ENCODE measurements at places on chromosomes 12 and 14.

GRCh38 chr14:89382901-89383845 is 33.9 kb downstream of the FOXN3 start:
- DNase-seq: no peak

DNA sequence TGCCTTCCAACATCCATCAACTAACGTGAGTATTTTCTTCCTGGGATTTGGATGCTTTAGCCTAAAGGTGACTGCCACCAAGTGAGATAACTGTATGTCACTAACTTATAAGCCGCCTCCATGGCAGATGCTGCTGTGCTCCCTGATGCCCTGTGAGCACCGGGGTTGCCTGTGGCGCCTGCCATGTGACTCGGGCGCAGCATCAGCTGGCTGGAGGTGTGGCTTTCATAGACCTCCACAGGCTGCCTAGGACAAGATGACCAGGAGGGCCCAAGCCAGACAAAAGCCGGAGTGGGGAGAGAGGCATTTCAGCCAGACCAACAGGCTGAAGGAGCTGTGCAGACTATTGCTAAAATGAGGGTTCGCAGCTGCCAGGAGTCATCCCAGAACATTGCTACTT is 55.7 kb downstream of the ANAPC7 start:
- DNase-seq: no peak

DNA sequence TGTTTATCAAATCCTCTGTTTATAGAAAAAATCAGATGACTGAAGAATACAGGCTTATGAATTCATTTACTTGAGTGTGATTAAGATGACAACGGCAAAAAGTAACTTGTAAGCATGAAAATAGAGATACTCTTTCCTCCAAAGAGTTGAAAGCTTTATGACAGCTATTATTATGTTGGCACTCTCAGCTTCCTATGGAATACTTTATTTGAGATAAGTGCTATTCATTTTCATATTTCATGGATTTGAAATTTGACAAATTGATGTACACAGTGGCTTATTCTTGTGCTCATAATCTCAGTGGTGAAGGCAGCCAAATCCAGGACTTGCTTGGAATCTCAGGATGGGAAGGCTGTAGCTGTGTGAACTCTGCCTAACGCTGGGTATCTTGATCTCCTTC is 991.6 kb downstream of the GALC start:
- DNase-seq: no peak

GRCh38 chr14:55450987-55451386 is 10.6 kb upstream of the TBPL2 start:
- no peak for DNase-seq

GRCh38 chr12:96143827-96144565 is 50.2 kb upstream of the ELK3 start:
- peak; percentile 87 for DNase-seq

GRCh38 chr14:93099196-93099595 is 16.5 kb downstream of the ITPK1 start:
- no peak for DNase-seq

- DNase-seq: peak; percentile 49
Observed at GRCh38 chr14:73295198-73295796, 58.0 kb downstream of the PAPLN start.

- no peak for DNase-seq
Observed at GRCh38 chr14:63642656-63643382, 1.1 kb upstream of the WDR89 start.

GRCh38 chr14:101222362-101223070 is 319.0 kb upstream of the RTL1 start:
- DNase-seq: no peak

GRCh38 chr14:54173802-54174201 is 217.2 kb upstream of the BMP4 start:
- no peak for DNase-seq

DNA sequence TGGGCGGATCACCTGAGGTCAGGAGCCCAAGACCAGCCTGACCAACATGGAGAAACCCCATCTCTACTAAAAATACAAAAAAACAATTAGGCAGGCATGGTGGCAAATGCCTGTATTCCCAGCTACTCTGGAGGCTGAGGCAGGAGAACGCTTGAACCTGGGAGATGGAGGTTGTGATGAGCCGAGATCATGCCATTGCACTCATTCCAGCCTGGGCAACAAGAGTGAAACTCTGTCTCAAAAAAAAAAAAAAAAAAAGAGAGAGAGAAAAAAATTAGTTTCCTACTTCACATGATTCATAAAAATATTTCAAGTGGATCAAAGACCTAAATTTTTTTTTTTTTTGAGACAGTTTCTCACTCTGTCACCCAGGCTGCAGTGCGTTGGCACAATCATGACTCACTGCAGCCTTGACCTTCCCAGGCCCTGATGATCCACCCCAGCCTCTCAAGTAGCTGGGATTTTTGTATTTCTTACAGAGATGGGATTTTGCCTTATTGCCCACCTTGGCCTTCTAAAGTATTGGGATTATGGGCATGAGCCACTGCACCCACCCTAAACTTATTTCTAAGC is 24.9 kb downstream of the FCF1 start:
- DNase-seq: no peak

DNA sequence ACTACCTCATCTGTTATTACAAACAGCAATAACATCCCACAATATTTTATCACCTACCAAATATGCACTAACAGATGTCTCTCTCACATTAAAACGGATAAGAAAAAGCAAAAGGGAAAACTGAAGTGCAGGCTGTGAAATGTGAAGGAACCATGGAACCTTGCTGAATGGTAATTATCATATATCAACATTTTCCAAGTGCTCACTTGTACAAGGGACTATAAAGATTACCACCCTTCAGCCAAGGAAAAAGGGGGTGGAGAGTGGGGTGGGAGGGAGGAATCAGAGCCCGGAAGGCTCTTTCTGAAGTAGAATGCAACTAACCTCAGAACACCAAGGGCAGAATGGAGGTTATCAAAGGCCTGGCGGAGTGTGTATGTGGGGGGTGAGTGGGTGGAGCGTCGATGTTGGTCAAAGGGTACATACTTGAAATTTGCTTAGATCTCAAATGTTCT is 1.2 kb downstream of the SNX6 start:
- DNase-seq: no peak

DNA sequence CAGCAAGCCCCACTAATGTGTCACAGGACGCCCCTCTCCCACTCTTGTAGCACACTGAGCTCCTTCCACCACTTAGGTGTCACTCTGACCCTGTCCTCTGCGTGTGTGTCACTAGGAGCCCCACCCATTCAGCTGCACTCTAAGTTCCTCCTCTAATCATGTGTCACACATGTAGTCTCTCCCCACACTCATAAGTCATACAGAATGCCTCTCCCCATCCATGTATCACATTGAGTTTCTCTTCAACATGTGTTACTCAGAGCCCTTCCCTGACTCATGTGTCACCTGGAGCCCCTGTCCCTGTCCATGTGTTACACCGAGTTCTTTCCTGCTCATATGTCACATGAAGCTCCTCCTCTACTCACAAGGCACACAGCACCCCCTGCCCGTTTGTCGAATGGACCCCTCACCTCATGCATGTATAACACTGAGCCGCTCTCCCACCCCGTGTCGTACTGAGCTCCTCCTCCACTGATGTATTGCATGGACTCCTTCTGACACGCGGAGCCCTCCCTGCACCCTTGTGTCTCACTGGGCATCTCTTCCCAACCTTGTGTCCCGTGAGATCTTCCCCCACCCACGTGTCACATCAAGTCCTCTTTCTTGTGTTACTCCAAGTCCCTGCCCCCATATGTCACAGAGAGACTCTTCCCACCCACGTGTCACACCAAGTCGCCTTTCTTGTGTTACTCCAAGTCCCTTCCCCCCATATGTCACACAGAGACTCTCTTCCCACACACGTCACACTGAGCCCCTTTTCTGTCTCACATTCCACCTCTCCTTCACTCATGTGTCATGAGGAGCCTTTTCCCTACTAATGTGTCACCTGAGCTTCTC is 31.0 kb downstream of the RTL1 start:
- peak; percentile 16 for DNase-seq

- DNase-seq: no peak
Observed at GRCh38 chr14:89360277-89360676, 56.8 kb downstream of the FOXN3 start.

- no peak for DNase-seq
Observed at GRCh38 chr14:59044707-59045106, 143.8 kb upstream of the DAAM1 start.

DNA sequence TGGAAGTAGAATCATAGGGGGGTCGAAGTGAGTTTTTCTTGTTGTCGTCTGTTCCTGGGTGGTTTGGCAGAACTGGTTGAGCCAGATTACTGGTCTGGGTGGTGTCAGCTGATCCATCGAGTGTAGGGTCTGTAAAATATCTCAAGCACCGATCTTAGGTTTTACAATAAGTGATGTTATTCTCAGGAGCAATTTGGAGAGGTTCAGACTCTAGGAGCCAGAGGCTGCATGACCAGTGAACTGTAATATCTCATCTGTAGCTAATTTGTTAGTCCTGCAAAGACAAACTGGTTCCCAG is 9.7 kb upstream of the SERPINA1 start:
- no peak for DNase-seq

GRCh38 chr12:120628919-120629318 is 11.5 kb upstream of the CABP1 start:
- DNase-seq: no peak

DNA sequence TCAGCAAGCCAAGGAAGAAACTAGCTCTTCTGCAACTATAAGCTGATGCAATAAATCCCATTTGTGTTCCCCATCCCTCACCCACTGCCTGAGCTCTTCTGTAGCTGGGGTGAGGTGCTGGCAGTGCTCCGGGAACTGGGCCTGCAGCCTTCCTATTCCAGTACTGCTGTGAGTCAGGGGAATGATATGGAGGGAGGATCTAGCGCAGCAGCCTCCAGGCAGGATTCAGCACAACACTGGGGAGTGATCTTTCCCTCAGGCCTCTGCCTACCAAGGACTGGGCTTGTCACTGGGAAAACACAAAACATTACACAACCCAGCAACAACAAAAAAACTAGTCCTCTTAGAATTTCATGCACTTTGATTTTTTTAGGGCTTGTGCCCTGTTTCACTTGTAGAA is 58.7 kb downstream of the ST8SIA1 start:
- DNase-seq: peak; percentile 50

DNA sequence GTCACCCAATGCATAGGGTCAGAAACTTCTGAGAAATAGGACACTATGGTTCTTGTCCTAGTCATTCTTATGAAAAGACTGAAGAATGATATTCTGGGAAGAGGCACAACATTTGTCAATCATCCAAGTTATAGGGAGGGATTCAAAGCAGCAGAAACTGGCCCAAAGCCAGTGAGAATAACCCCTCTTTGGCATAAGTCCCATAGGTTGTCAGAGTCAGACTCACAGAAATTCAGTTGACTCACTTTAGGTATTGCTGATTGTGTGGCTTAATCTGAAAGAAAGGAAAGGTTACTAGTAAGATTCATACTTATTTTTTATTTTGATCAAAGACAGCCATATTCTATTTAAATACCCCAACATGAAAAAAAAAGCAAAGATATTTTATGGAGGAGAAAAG is 151.0 kb downstream of the SRGAP1 start:
- no peak for DNase-seq

GRCh38 chr12:65876161-65876560 is 51.9 kb downstream of the HMGA2 start:
- DNase-seq: no peak

GRCh38 chr12:101746661-101747060 is 7.4 kb upstream of the SYCP3 start:
- DNase-seq: no peak
